Activated naive CD8-positive, alpha-beta T cell treated with anti-CD3 and anti-CD28 coated beads, Interleukin-2, amount 10 ng/mL, durations not matched to agents 7 days and 5 days (primary cell): ENCODE measurements at places on chromosomes 12 and 14. TPM values are rescaled to one million over a fixed set of nuclear protein-coding genes. Genes with fewer than 3 reads are reported as not detected.

- no peak overlapping the region for H3K27ac ChIP-seq
- H3K4me1 ChIP-seq: peaks cover 14% of the 10 kb centered on the region
- DNase-seq: no peak
- peaks cover 10% of the 10 kb centered on the region for H3K27me3 ChIP-seq
Measured at GRCh38 chr14:22812744-22813143, 2.5 kb downstream of the SLC7A7 start.

DNA sequence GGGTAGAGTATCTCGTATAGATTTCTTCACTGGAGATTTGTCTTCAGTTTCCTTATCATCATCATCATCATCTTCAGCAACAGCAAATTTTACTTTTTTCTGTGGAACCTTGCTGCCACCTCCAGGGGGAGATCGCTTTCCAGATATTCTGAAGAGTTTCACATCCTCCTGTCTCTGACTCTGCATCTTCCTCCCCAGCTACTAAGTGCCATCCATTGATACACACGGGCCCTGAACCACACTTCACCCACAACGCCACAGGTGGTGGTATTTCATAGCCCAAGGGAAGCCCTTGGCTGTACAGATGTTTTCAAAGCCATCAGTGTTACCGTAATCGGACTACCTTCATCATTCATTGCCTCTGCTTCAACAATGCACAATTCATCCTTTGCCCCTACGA, 82.2 kb downstream of the PPP2R5C start:
- peak overlapping the region; percentile 20 for H3K4me3 ChIP-seq
- peak overlapping the region; percentile 49 for H3K27ac ChIP-seq
- peaks cover 14% of the 10 kb centered on the region for H3K36me3 ChIP-seq
- peaks cover 52% of the 10 kb centered on the region for H3K4me1 ChIP-seq

DNA sequence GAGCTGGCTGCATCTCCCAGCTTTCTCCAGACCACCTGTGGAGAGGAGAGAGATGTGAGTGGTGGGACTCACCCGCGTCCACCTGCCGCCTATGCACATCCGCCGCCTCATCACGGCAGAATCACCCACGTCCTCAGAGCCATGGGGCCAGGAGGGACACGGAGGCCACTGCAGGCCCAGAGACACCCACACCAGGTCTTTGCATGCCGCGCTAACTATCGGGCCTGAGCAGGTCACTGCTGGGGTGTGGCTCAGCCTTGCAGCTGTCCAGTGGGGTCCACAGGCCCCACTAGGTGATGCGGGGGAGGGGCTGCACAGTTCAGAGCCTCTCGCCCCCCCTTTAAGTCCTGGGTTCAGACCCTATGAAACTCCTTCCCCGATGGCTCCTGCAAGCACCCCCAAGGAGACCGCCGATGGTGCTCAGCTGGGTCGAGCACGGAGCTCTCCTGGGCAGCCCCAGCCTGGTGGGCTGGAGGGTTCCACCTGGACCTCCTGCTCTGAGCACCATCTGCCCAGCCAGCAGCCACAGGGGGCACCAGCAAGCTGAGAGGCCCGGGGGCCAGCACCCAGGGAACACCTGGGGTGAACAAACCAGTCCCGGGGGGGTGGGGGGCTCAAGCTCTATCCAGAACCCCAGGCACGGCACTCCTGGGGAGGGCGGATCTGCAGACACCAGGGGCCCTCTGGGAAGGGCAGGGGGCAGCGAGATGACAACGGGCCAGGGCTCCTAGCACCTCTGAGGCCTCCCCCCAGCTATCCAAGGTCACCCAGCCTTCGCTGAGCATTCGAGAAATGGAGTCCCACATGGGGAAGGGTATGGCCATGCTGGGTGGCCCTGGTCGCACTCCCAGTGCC, 34.3 kb downstream of the CCNK start:
- peaks cover 1% of the 10 kb centered on the region for H3K4me1 ChIP-seq
- no peak overlapping the region for H3K4me3 ChIP-seq
- no peaks in the 10 kb centered on the region for H3K27me3 ChIP-seq
- no peak for DNase-seq

DNA sequence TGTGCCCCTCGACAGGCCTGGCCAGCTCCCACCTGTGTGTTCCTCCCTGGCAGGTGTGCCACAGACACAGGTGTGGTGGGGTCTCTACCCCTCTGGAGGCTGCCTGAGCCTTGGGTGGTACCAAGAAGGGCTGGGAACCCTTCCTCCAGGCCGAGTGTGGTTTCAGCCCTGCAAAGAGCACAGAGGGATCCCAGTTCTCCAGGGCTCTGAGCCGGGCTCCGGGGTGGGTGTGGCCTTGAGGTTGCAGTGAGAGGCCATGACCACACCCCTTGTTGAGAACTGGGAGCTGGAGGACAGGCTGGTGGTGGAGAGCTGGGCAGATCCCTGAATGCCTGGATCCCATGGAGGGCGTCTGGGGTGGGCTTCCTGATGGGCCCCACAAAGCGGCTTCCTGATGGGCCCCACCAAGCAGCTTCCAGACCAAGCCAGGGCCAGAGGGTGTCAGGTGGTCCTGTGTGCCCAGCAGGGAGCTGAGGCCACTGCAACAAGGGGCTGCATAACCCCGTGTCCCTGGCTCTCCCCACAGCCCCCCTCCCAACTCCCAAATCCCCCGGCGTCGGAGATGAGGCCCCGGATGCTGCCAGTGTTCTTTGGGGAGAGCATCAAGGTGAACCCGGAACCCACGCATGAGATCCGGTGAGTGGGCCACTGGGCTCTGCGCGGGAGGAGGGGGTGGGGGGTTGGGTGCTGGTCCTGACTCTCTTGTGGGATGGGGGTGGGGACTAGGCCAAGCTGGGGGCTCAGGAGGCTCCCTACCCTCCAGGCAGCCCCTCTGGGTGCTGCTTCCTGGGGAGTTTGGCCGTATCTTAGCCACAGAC, 16.6 kb downstream of the RFLNA start:
- H3K36me3 ChIP-seq: no peaks in the 10 kb centered on the region
- no peaks in the 10 kb centered on the region for H3K27me3 ChIP-seq
- DNase-seq: no peak
- no peak overlapping the region for H3K27ac ChIP-seq

DNA sequence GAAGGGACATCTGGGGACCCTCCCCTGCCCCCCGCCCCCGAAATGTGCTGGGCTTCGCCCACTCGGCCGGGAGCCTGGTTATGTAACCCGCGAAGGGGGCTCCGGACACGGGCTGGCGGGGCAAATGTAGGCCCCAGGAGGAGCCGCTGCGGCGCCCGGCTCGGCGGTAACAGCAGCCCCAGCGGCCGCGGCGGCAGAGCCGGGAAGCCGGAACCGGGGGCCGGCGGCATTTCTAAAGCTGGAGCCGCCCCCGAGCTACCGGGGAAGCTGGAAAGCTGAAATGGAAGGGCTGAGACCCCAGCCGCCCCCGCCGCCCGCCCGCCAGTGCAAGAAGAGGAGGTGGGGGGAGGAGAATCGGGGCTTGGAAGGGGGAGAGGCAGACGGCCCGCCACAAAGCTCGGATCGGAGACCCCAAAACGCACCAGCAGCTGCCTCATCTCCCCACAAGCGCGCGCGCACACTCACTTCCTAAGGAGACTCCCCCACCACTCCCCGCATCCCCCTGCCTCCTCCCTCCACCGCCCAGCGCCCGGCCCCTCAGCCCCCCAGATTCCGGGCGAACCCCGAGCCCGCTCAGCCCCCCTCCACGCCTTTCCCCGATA, 1.5 kb downstream of the KDM2B start:
- no peaks in the 10 kb centered on the region for H3K27me3 ChIP-seq
- H3K27ac ChIP-seq: peak overlapping the region; percentile 98
- H3K4me1 ChIP-seq: peaks cover 31% of the 10 kb centered on the region

DNA sequence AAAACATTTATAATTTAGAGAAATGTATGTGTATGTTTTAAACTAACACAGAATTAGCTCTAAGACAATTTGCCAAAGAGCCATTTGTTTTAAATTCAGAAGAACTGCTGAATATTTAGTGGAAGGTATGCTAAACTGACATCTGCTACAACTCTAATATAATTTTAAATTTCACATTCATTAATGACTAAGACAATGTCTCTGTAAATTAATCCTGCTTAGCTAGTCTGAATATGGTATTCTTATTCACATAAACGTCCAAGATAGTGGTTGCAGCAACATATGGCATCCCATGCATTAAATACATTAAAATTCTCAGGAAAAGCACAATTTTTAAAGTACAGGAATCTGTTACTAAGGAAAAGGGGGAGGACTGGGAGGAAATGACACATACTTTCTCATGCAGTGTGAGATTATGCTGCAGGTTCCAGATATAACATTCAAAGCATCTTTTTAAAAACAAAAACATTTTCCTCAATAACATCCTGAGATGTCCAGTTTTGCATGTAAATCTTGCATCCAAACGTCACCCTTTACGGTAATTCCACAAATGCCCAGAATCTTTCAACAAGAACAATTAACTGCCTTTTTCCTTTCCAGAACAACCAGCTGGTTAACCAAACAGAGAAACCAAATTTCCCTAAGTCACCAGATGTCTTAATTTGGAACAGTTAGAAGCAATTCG, 26.9 kb downstream of the WDR89 start:
- no peak overlapping the region for H3K4me3 ChIP-seq
- no peaks in the 10 kb centered on the region for H3K27me3 ChIP-seq
- peaks cover 17% of the 10 kb centered on the region for H3K4me1 ChIP-seq
- no peak for DNase-seq

Gene HCAR3
- total RNA-seq: not detected

DNA sequence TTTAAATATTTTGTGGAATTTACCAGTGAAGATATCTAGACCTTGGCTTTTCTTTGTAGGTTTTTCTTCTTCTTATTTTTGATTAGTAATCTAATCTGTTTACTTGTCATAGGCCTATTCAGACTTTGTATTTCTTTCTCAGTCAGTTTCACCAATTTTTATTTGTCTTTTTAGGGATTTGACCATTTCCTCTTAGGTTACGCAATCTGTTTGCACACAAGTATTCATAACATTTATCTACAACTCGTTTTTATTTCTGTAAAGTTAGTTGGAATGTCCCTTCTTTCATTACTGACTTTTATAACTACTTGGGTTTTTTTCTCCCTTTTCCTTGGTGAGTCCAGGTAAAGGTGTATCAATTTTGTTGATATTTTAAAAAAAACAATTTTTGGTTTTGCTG, 545.7 kb downstream of the AACS start:
- H3K4me3 ChIP-seq: no peak overlapping the region
- no peaks in the 10 kb centered on the region for H3K27me3 ChIP-seq
- no peak overlapping the region for H3K27ac ChIP-seq
- H3K4me1 ChIP-seq: no peaks in the 10 kb centered on the region
- H3K36me3 ChIP-seq: no peaks in the 10 kb centered on the region
- no peak for DNase-seq
